ENCODE measurements at places on chromosomes 12 and 14.

DNA sequence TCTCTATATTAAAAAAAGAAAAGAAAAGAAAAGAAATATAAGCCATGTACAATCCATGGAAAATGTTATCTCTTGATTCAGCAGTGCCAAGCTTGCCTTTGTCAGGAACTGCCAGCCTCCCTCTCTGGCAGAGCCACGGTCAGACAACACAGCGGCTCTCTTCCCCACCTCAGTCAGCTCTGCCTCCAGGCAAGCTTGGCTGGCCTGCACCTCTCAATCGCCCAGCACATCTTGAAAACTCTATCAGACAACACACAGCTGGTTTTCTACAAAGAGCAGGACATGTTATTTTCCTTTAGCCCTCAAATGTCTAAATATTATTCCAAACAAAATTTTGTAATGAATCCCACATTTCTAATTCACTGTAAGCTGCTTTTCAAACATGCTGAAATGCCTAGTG lies 20.0 kb upstream of the GCH1 start:
- DNase-seq: no peak

GRCh38 chr12:11929714-11930113 lies 141.0 kb upstream of the BCL2L14 start:
- no peak for DNase-seq

GRCh38 chr12:109443794-109444193 lies 33.3 kb downstream of the KCTD10 start:
- no peak for DNase-seq

DNA sequence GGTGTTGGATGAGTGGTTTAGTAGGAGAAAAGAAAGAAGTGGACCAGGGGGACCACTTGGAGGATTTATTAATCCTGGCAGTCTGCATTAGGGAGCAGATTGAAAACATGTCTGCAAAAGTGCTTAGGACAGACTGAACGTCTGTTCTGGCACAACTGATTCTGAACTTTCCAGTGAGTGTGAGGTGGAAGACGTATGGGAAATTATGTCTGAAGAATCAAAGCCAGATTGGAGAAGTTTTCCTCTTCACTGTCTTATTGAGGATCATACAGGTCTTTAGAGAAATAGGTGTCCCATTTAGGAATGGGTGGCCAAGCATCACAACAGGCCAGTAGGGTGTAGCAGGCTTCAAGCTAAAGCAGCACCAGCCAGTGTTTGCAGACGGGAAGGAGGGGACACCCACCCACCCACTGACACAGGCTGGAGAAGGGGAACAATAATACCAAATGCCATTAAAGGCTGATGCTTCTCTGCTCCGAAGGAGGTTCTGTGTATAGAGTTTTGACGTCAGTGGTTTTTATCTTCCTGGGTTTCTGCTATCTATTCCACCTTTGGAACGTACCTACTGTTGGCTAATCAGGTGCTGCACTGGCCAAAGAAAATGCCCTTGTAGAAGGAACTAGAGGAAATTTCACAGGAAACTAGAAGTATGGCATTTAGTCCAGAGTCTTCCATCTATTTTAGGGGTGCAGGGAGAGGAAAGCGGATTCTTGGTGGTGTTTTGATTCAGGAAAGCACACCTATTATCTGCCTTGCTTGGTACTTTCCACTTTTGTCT lies 1.8 kb downstream of the SRRM4 start:
- DNase-seq: no peak

DNA sequence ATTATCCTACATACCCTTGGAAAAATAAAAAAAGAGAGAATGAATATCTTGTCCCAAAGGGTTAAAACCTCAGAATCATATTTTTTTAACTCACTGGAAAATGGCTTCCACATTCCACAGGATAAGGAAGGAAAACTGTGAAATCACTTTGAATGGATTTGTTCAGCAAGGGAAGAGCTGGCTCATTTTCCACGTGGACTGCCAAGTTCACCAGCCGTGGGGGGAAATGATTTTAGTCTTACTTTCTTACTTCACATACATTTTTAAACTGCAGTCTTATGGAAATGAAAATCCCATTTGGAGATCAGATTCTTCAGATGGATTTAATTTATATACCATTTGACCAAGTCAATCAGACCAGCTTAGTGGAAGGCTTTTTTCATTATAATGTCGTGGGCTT lies 29.9 kb upstream of the AEBP2 start:
- DNase-seq: no peak

- no peak for DNase-seq
Measured at GRCh38 chr14:70186900-70187451, 1.8 kb downstream of the SLC8A3 start.

- DNase-seq: peak; percentile 98
Measured at GRCh38 chr12:52050758-52051541, at the start of gene NR4A1. Gene NR4A1 (plus strand): TSS chr12:52051442. CDS start chr12:52054329, 2,887 bp downstream.

GRCh38 chr14:101025131-101025530 lies 121.6 kb upstream of the RTL1 start:
- DNase-seq: no peak

GRCh38 chr14:50714450-50715073 lies 46.5 kb upstream of the SAV1 start:
- DNase-seq: peak; percentile 68

GRCh38 chr14:90647473-90648005 lies 168.7 kb downstream of the TTC7B start:
- no peak for DNase-seq
